ENCODE measurements at places on chromosomes 16 and 17. TPM values are rescaled to one million over a fixed set of nuclear protein-coding genes. Genes with fewer than 3 reads are reported as not detected.

DNA sequence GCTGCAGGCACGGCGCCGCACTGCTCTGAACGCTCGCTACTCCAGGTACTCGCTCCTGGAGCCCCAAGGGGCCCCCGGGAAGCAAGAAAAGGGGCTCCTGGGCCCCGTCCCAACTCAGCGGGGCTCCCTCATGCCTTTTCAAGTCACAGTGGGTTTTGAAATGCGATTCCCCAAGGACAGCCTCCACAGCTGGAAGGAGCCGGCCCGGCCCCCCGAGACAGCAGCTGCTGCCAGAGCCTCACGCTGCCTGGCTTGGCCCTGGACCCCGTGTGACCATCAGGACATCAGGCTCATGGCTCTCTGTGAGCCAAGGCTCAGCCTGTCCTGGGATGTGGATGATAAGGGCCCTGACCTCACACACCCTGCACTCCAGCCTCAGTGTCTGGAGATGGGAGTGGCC is 80.6 kb downstream of the LMF1 start:
- no peak for DNase-seq

- DNase-seq: no peak
These were observed 11.1 kb downstream of the C16orf86 start for GRCh38 chr16:67677712-67678111.

GRCh38 chr17:59785091-59785799 is 77.8 kb downstream of the VMP1 start:
- no peak for DNase-seq

DNA sequence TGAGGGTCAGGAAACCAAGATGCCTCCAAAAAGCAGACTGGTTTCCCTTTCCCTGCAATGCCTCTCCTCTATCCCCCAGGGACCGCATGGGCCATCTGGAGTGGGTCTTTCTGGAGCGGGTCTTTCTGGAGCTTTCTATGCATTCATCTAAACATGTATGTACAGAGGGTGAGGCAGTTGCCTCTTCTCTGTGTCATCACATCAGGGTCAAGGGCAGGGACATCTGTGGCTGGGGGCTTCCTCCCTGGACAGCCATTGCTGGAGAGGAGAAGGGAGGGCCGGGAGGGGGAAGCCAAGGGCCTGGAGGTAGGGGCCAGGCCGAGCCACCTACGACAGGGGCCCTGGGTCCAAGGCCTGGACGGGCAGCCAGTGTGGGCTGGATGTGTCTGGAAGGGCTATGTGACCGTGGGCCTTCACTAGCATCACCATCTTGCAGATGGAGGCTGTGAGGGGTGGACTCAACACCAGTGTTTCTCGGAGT is 840 bp downstream of the ADCY7 start:
- DNase-seq: no peak

GRCh38 chr17:18361837-18362697 is 1.3 kb downstream of the SHMT1 start:
- peak; percentile 40 for DNase-seq

DNA sequence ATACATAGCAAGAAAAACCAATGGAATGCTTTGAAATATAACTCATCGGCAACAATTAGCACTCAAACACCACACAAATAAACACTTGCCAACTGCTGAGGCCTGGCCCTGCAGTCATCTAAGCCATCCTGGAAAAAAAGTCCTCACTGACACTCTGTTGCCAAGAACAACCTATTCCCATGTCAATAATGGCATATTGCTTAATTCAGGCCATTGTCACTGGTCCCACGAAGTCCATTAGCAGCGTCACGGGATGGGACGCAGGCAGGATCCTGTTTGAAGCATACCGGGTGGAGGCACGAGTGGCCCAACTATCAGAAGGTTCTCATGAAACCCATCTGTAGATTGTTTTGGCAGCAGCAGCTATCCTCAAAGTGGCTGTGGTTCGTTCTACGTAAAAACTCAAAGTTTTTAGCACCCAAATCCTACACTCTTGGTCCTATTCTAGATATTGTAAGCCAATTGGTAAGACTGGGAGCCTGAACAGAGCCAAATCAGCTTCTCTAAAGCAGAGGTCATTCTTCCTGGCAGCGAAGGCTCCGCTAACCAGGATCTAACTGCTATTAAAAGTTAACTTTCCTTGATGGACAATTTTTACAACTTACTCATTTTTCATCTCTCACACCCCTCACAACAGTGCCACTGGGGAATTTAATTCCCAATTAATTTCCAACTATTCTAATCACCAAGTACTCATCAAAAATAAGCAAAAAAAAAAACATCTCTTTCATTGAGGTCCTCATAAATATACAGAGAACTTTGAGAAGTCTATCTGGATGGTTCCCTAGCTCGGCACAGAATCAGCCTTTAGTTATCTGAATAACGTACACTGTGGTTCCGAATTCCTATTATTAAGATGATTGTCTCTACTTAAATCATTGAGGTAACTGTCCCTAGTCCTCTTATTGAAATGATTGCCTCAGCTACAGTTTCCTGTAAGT is 91.5 kb downstream of the ZFHX3 start:
- DNase-seq: no peak

DNA sequence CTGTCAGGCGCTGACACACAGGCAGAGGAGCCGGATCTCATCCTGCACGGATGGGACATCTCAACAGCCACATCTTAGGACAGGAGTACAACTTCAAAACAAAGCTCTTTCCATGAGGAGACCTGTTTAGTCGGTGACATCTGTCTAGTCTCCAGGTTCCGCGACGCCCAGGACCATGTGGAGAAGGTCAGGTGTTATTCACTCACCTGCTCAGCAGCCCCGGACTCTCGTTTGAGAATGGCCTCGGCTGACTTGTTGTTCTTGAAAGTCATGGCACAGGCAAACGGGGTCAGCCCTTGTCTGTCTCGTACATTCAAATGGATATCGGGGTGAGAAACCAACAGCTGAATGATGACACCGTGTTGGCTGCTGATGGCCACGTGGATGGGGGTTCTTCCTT is 35.7 kb downstream of the CYB5D2 start:
- DNase-seq: no peak

GRCh38 chr17:726271-726919 is 6.0 kb upstream of the TLCD3A start:
- DNase-seq: no peak

DNA sequence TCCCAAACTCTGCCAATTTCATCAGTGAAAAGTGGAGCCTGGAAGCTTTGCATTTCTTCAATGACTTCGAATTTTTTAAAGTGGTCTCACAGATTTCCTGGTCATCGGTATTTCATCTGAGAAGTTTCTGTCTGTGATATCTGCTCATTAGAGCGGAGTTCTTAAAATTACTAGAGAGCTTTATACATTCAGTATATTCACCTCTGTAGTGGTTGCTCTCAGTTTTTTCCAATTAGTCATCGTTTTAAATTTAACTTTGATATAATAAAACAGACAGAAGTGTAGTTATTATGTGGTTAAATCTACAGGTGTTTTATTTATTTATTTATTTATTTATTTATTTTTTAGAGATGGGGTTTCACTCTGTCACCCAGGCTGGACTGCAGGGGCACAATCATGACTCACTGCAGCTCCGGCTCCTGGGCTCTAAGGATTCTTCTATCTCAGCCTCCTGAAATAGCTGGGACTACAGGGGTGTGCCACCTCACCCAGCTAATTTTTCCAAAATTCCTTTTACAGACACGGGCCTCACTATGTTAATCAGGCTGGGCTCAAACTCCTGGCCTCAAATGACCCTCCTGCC is 16.0 kb downstream of the ARHGAP17 start:
- DNase-seq: no peak

- no peak for DNase-seq
These were observed 22.8 kb downstream of the GPR142 start for GRCh38 chr17:74389937-74390679.

GRCh38 chr16:82281544-82281943 is 111.5 kb upstream of the MPHOSPH6 start:
- no peak for DNase-seq

GRCh38 chr17:44940768-44941167 is 6.8 kb downstream of the KIF18B start:
- no peak for DNase-seq

DNA sequence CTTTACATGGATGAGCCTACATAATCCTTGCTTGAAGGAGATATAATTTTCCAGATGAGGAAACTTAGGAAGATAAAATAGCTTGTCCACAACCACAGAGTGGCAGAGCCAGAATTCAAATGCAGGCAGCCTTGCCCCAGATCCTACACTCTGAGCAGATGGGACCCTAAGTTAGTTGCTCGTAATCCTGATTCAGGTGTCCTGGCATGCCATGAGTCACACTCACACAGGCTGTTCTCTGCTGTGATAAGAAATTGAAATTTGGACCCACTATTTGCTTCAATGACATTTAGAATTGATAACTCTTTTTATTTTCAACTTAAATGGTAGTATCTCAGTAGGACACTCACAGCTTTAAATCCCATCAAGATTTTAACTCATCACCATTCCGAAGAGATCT is 150.7 kb upstream of the CACNG5 start:
- no peak for DNase-seq

- DNase-seq: no peak
These were observed 1.6 kb downstream of the MYO1C start for GRCh38 chr17:1490643-1491442.

DNA sequence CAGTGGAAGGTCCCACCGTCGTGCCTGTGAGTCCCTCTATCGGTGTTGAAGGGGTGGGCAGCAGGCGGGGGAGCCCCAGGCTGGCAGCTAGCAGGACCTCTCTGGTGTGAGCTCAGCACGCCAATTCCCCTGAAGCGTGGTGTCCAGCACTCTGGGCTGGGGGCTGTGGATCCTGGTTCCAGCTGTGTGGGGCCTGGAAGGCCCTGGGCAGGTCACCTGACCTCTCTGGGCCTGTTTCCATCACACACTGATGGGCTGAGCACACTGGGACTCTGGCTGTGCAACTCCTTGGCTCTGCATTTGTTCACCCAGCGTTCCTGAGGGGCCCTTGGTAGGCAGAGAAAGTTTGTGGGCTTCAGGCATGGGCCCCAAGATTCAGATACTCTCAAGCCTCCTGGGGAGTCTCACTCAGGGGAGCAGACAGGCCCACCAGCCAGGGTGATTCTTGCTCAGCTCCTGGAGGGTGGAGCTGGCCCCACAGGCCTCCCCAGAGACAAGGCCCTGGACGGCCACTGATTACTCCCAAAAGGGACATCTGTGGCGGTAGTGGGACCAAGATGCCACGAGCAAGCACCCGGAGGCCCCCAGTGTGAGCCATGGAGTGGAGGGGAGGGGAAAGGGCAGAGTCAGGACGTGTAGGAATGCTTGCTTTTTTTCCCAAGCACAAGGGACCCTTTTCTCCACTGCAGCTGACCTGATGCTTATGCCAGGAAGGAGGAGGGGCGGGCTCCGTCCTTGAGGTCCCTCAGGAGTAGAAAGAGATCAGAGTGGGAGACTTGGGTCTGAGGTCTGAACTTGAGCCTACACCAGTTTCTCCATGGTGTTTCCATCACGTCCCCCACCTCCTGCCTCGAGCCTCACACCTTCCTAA is 8.5 kb downstream of the SCGB1C2 start:
- DNase-seq: no peak

- DNase-seq: peak; percentile 50
These were observed 527 bp downstream of the TRAF4 start for GRCh38 chr17:28744104-28744971.

Gene TMEM219
- 128 TPM for total RNA-seq

Gene TEKT1
- total RNA-seq: not detected

Gene FBXO39
- 1.3 TPM for total RNA-seq

Gene CMTM2
- total RNA-seq: not detected

Gene SPAG5
- 4.1 TPM for total RNA-seq

Gene KRT33A
- not detected for total RNA-seq

Gene SCARF1
- total RNA-seq: 4.2 TPM

Gene PRKCB
- 4.7 TPM for total RNA-seq

Gene BRIP1
- total RNA-seq: 0.33 TPM

Gene PAGR1
- 29.8 TPM for total RNA-seq

Gene NKD1
- 1.3 TPM for total RNA-seq

Gene BCL6B
- 5.9 TPM for total RNA-seq

Gene OTOP2
- total RNA-seq: not detected

Measured in breast epithelium (tissue), 4 donors.